ENCODE measurements at places on chromosomes 11 and 22. TPM values are rescaled to one million over a fixed set of nuclear protein-coding genes. Genes with fewer than 3 reads are reported as not detected.

RHOD gene
- 82.6 TPM for total RNA-seq

MMP10 gene
- total RNA-seq: not detected

DTX4 gene
- 9.6 TPM for total RNA-seq

GGTLC3 gene
- total RNA-seq: not detected

RAB38 gene
- total RNA-seq: not detected

GRCh38 chr22:24095826-24096757, 85.0 kb downstream of the CABIN1 start:
- H3K36me3 ChIP-seq: peaks cover 49% of the 10 kb centered on the region
- peak; percentile 57 for DNase-seq
- H3K4me3 ChIP-seq: no peak overlapping the region

- H3K36me3 ChIP-seq: no peaks in the 10 kb centered on the region
- H3K4me3 ChIP-seq: no peak overlapping the region
- DNase-seq: no peak
- H3K27ac ChIP-seq: no peak overlapping the region
- H3K27me3 ChIP-seq: no peaks in the 10 kb centered on the region
Measured at GRCh38 chr11:73510106-73510505, 87.8 kb downstream of the FAM168A start.

GRCh38 chr22:27419473-27419872, 382.1 kb downstream of the MN1 start:
- H3K27me3 ChIP-seq: no peaks in the 10 kb centered on the region
- no peak for DNase-seq
- no peak overlapping the region for H3K4me3 ChIP-seq
- H3K36me3 ChIP-seq: no peaks in the 10 kb centered on the region

- peaks cover 3% of the 10 kb centered on the region for H3K4me1 ChIP-seq
- H3K4me3 ChIP-seq: no peak overlapping the region
- H3K36me3 ChIP-seq: no peaks in the 10 kb centered on the region
- H3K27me3 ChIP-seq: no peaks in the 10 kb centered on the region
Measured at GRCh38 chr22:28237783-28238182, 318.7 kb upstream of the PITPNB start.

- no peak overlapping the region for H3K27ac ChIP-seq
- no peak for DNase-seq
- no peaks in the 10 kb centered on the region for H3K27me3 ChIP-seq
- H3K4me3 ChIP-seq: no peak overlapping the region
Measured at GRCh38 chr22:19974268-19974861, 32.7 kb upstream of the TXNRD2 start.

DNA sequence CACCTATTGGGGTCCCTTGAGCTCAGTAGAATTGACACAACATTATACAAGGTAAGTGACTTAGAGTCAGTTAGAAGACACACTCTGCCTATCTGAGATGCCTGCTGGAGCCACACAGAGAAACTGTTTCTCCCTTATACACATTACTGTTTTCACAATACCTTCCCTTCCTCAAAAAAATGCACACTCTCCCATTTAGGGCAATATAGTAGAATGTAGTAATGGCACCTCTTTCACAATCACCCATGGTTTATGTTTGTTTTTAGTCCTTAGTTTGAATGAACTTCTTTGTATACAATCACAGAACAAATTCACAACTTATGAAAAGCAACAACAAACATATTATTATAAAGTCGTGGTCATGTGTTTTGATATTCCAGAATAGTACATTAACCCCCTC, 14.3 kb downstream of the OR52H1 start:
- no peaks in the 10 kb centered on the region for H3K4me1 ChIP-seq
- no peaks in the 10 kb centered on the region for H3K27me3 ChIP-seq
- no peak overlapping the region for H3K4me3 ChIP-seq
- no peak for DNase-seq
- no peak overlapping the region for H3K27ac ChIP-seq

GRCh38 chr11:84819128-84819527, 808.0 kb downstream of the DLG2 start:
- H3K27ac ChIP-seq: no peak overlapping the region
- H3K4me1 ChIP-seq: no peaks in the 10 kb centered on the region
- no peak for DNase-seq

DNA sequence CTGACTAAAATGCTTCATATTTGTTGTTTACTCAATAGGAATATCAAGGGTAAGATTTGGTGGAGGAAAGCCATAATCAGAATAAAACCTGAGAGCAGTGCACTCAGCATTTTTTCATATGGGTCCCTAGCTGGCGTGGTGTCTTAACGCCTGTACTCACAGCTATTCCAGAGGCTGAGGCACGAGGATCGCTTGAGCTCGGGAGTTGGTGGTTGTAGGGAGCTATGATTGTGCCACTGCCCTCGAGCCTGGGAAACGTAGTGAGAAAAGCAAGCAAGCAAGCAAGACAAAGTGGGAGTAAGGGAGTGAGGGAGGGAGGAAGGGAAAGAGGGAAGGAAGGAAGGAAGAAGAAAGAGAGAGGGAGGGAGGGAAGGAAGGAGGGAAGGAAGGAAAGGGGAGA, 242.5 kb downstream of the OR4C45 start:
- no peaks in the 10 kb centered on the region for H3K36me3 ChIP-seq
- no peaks in the 10 kb centered on the region for H3K27me3 ChIP-seq
- no peak for DNase-seq
- no peaks in the 10 kb centered on the region for H3K4me1 ChIP-seq

GRCh38 chr22:46537225-46537945, at the start of gene CELSR1:
Gene CELSR1 (minus strand): TSS chr22:46537620. CDS start chr22:46537170, 450 bp downstream.
- no peak for DNase-seq
- peaks cover 8% of the 10 kb centered on the region for H3K27me3 ChIP-seq
- peak within 1 kb of the TSS; percentile 55 for H3K4me3 ChIP-seq
- H3K4me1 ChIP-seq: peaks cover 10% of the 10 kb centered on the region
- H3K36me3 ChIP-seq: no peaks in the 10 kb centered on the region
- H3K27ac ChIP-seq: no peak within 1 kb of the TSS

- no peaks in the 10 kb centered on the region for H3K4me1 ChIP-seq
- H3K27me3 ChIP-seq: no peaks in the 10 kb centered on the region
- no peak overlapping the region for H3K27ac ChIP-seq
Measured at GRCh38 chr11:73029403-73029802, 112.7 kb downstream of the FCHSD2 start.

DNA sequence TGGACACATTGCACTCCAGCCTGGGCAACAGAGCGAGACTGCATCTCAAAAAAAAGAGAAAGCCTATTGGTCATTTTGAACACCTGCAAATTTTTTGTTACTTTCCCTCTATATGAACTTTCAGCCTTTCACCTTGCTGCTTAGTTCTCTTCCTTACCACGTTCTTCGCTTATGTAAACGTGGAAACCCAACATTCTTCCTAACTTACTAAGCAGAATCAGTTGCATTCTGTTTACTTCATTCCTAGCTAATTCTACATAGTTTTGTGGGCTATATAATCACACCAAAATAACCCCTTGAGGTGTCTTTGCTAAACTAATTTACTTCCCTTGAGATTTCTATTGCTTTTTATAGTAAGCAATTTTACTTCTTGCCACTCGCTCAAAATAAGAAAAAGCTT, 23.2 kb downstream of the MS4A4A start:
- no peaks in the 10 kb centered on the region for H3K36me3 ChIP-seq
- H3K27ac ChIP-seq: no peak overlapping the region
- no peaks in the 10 kb centered on the region for H3K27me3 ChIP-seq
- DNase-seq: no peak
- H3K4me3 ChIP-seq: no peak overlapping the region

- no peak overlapping the region for H3K4me3 ChIP-seq
- no peaks in the 10 kb centered on the region for H3K4me1 ChIP-seq
- H3K27me3 ChIP-seq: no peaks in the 10 kb centered on the region
- no peak for DNase-seq
- no peak overlapping the region for H3K27ac ChIP-seq
- no peaks in the 10 kb centered on the region for H3K36me3 ChIP-seq
Measured at GRCh38 chr11:108588287-108588686, 5.3 kb downstream of the EXPH5 start.

DNA sequence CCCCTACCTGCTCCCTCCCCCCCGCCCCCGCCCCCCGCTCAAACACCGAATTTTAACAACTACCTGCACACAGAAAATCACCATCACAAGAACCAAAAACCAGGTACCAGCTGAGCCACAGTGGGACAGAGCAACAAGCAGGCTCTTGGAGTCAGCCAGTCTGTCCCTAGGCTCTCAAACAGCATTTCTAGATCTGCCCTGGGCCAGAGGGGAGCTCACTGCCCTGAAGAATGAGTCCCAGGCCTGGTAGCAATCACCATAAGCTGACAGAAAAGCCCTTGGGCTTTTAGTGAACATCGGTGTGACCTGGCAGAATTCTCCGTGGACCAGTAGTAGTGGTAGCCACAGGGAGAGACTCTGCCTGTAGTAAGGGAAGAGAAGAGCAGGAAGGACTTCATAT, 58.3 kb downstream of the C11orf87 start:
- no peak overlapping the region for H3K27ac ChIP-seq
- H3K36me3 ChIP-seq: no peaks in the 10 kb centered on the region
- no peaks in the 10 kb centered on the region for H3K27me3 ChIP-seq

GRCh38 chr22:29580200-29580810, 608 bp downstream of the NIPSNAP1 start:
- H3K4me3 ChIP-seq: peak overlapping the region; percentile 79
- no peaks in the 10 kb centered on the region for H3K27me3 ChIP-seq
- no peaks in the 10 kb centered on the region for H3K36me3 ChIP-seq
- H3K4me1 ChIP-seq: peaks cover 3% of the 10 kb centered on the region
- peak overlapping the region; percentile 58 for H3K27ac ChIP-seq

- H3K27me3 ChIP-seq: no peaks in the 10 kb centered on the region
- no peak overlapping the region for H3K27ac ChIP-seq
- H3K4me3 ChIP-seq: no peak overlapping the region
Measured at GRCh38 chr22:40332319-40332781, 13.9 kb upstream of the ADSL start.

DNA sequence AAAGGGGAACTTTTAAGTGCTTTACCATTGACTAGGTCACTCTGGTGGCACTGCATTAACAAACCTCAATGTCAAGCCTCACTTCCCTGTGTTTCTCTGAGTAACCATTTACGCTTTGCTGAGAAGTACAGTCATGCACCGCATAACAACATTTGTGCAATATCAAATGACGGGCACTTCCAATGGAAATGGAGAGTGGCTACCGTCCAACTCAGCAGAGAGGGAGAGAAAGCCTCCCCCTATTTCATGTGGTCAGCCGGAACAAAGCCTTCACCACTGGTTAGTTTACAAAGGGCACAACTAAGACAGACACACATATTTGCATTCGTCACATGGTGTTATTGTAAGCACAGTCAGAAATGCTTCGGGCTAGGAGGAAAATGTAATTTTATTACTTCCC, 117.3 kb downstream of the RASSF10 start:
- H3K4me3 ChIP-seq: no peak overlapping the region
- no peaks in the 10 kb centered on the region for H3K36me3 ChIP-seq
- DNase-seq: no peak

All from ascending aorta (tissue), 2 donors.